ENCODE measurements at places on chromosomes 13 and 19.

DNA sequence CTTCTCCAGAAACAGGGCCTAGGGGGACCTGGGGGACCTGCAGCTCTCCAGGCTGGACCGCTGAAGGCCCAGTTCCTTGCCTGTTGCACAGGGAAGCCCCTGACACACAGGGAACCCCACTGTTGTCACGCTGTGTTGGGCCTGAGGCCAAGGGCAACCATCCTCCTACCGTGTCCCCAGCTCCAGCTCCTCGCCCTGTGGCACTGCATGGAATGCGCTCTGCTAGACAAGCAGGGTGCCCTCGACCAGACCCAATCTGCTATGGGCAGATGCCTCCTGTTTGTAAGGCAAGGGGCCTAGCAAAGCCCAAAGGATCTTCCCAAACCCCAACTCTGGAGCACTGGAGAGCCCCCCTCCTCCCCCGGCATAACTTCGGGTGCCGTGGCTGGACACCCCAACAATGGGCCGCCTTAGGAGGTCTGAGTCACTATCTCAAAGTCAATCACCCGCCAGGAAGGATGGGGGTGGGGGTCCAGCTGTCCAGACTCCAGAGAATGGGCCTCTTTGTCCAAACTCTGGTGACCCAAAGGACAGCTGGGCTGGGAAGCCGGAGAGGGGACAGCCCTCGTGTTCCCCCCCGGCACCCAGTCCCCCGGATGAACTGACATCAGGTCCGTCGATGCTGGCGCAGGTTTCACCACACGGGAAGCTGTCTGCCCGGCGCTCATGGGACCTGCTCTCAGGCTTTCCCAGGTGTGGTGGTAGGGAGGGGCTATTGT, 3.7 kb downstream of the BRSK1 start:
- DNase-seq, result no peak

- DNase-seq, result no peak
These were observed 26.8 kb upstream of the WDFY2 start for GRCh38 chr13:51557438-51557837.

DNA sequence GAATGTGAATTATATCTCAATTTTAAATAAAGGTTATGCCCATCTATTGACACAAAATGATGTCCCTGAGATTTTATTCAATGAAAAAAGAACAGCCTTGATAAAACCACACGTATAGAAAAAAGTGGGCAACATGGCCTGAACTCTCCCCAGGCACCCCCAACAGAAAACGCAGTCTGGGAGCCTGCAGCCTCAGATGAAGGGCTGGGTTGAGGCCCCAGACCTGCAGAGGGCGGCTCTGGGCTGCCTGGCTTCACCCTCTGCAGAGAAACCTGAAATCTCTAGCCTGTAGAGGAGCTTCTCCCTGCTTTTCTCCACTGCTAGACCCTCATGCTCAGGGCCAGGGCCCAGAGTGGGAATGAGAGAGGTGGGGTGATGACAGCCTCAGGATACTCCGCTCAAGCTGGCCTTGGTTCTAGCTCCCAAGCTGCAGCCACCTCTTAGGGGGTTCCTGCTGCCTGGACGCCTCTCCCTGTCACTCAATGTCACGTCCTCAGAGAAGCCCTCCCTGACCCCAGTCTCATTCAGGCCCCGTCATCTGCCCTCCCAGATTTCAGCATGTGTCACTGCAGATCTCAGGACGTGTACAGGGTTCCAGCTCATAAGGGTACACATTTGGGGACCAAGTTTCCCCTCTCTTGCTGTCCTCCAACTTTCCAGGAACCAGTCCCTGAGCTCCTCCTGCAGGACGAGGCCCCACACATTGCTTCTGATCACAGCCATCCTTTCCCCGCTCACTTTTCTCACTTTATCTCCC, 1.8 kb downstream of the MBD3 start:
- no peak for DNase-seq

DNA sequence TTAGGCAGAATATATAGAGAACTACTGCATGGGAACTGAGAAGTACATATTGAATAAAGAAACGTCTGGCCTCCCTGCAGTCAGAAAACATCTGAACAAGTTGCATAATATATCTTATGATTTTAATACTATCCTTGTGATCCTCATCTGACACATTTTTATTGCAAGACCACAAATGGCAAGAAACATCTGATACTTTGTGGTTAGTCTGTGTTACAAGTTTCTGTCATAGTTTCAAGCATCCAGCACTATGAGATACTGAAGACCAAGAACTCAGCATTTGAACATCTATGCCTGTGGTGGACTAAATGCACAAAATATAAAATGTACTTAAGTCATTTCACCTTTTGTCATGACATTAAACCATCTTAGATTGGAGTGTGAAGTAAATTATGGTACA, 1175.8 kb upstream of the MIR17HG start:
- no peak for DNase-seq

DNA sequence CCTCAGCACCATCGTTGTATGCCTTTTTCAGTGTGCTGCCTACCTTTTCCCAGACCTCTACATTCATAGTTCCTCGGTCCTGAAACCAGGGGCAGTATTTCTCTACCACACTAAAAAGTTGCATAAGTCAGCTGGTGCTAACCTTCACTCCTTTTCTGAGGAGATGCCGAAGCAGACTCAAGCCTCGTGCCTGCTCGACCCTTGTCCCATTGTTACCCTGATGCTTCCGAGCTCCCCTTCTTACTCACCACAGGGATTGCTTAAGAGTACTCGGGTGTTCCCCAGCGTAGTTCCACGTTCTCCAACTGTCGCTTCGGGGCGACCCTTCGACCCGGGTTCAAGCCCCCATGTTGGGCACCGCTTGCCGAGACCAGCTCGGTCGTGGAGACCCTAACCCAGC, 19.0 kb upstream of the IL17D start:
- DNase-seq, result no peak

- no peak for DNase-seq
These were observed 1.4 kb upstream of the PRKD2 start for GRCh38 chr19:46718157-46718933.

- DNase-seq, result no peak
These were observed 82.7 kb downstream of the DLEU7 start for GRCh38 chr13:50760751-50761150.

- DNase-seq, result no peak
These were observed 7.0 kb upstream of the TMC4 start for GRCh38 chr19:54179921-54180461.

- DNase-seq, result no peak
These were observed 36.6 kb downstream of the ZSWIM4 start for GRCh38 chr19:13831537-13832467.

GRCh38 chr19:46901701-46902401, 41.1 kb downstream of the ARHGAP35 start:
- DNase-seq, result no peak

DNA sequence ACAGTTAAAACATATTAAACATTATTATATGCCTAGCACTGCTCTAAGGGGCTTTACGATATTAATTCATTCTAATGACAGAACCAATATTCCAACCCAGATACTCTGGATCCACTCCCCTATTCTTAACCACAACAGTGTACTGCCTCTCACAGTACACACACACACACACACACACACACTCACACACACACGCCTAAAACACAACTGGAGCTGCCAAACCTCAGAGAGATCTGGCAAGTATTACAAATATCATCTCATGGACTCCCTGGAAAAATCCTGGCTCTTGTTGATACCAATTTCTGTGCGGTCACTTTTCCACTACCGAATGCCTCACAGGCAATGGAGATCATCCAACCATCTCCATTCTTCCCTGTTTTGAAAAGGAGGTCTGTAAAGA, 1.3 kb downstream of the ZNF780A start:
- DNase-seq, result no peak

DNA sequence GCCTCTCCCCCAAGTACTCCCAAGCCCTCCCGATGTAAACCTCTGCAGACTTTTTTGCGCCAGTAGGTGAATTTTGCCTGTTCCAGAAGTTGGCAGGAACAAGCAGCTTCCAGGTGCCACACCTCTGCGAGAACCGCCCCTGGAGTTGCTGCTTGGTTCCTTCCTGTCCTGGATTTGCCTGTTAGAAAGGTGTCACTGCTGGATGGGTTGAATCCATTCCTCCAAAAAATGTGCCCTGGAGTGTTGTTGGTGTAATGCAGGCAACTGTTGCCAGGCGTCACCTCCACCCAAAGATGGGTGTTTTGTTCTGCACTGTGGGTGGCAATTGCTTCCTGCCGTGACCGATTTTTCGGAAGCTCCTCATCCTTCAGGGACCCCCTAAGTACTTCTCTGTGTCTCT, 5.7 kb downstream of the PGPEP1 start:
- no peak for DNase-seq

- no peak for DNase-seq
These were observed 402 bp downstream of the KIR2DL3 start for GRCh38 chr19:54738715-54739114.

DNA sequence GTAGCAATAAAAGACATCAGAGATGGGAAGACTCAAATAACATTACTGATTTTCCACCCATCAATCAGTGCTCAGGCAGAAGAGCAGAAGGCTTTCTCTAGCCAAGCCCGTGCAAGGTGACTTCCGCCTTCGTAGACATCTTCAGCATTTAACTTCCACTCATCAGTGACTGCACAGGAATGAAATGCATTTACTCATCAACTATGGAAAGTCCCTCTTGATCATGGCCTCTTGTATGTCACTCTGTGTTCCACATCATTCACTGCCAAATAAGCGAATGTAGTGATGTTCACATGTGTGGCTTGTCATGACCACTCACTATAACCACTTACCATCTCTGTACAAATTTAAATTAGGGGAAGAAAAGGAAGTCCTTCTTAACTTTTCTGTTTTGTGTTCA, 49.4 kb downstream of the SACS start:
- no peak for DNase-seq

DNA sequence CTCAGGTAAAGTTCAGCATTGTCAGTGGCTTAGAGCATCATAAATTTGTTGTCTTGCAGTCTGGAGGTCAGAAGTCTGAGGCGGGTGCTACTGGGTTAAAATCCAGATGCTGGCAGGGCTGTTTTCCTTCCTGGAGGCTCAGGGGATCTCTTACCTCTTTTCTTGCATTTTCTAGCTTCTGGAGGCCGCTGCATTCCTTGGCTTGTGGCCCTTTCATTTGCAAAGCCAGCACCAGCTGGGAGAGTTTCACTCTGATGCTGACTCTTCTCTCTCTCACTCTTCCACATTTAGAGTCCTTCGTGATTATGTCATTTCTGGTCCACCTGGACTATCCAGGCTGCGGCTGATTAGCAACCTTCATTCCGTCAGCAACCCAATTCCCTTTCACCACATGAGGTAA, 38.1 kb upstream of the SLC10A2 start:
- DNase-seq, result no peak
